ENCODE measurements at places on chromosomes 2 and 18.
A peak's percentile ranks its signal among the peaks of the same experiment; 100 is the strongest.

- no peak for DNase-seq
Observed at GRCh38 chr2:104769096-104769495, 84.8 kb upstream of the POU3F3 start.

GRCh38 chr2:65213035-65213434, 14.6 kb upstream of the ACTR2 start:
- no peak for DNase-seq

- no peak for DNase-seq
Observed at GRCh38 chr2:58540681-58541080, 299.6 kb upstream of the FANCL start.

DNA sequence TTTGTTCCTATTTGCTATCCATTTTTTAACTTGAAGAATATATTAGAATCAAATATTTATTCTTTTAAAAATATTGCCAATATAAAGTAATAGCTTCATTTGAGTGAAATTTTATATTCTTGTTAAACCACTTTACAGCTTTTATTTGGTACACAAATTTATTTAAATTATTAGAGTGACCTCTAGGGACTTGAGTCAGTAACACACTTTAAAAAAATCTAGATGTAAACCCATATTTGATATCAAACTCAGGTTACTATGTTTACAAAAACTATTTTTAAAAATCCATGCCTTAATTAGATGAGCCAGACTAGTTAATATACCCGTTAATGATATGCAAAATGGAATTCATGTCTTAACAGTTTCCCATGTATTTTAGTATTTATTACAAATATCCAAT, 134.6 kb downstream of the MAP4K4 start:
- no peak for DNase-seq

DNA sequence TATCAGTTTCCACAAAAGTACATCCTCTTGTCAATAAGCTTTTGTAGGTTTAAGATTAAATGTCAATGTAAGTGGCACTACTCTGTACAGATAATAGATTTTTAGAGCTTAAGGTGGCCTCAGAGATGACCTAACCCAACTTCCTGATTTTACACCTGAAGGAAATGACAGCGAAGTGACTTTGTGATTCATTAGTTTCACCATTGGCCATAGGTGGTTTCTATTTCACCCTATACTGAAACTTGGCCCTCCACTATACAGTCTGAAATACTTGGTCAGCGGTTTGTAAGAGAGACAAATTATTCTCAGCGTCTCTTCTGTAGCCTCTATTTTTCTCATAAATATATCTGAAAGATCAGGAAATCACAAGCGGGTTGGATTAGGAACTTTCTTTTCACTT, 330.4 kb upstream of the FAM98A start:
- DNase-seq, result no peak

- DNase-seq, result peak; percentile 32
Observed at GRCh38 chr2:145258903-145259579, 739.1 kb upstream of the ZEB2 start.

DNA sequence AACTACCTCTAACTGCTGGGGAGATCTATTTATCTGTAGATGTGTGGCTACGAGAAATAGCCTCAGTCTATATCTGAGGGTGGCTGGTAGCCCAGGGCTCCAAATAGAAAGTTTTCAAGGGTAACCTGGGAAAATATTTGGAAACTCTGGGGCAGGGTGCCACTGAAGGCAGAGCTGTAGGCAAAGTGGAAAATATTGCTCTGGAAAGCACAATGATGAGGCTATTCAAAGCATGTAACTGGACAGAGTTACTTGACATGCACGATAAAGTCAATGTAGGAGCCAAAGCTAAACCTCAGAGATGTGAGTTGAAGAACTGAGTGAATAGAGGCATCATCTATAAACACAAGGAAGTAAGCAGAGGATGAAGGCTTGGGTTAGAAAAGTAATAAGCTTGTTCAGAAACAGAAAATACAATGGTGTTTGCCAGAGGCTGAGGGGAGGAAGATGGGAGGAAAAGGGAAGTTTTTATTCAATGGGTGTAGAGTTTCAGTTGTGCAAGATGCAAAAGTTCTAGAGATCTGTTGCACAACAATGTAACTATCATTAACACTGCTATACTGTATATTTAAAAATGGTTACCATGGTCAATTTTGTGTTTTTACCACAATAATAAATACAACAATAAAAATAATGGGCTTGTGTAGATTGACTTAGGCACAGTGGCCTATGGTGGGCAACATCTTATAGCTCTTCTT, 171.6 kb downstream of the MBD2 start:
- no peak for DNase-seq

- DNase-seq, result peak; percentile 11
Observed at GRCh38 chr2:182980115-182980514, 58.1 kb downstream of the NCKAP1 start.

DNA sequence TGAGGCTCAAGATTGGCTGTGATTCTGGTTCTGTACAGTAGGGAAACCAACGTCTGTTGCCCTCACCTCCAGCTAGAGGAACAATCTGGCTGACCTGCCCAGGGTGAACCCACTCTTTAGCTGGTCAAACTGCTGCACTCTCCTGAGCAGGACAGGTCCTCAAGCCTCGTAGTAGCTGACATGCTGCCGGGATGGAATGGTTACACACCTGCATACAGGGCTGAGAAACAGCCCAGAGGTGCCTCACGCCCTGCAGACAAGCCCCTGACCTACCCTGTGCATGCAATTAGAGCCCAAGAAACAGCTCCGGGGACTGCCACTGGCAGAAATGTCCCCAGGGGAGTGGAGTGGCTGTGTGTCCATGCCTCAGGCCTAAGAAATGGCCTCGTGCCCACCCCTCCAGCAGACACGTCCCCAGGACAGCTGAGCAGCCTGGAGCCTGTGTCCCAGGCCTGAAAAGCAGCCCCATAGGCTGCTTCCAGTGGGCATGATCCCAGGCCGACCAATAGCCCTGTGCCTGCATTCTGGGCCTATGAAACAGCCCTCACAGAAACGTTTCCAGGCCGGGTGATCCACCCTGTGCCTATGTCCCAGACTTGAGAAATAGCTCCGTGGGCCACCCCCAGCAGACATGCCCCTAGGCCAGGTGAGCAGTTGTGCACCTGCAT, 25.4 kb downstream of the BOLL start:
- DNase-seq, result no peak

DNA sequence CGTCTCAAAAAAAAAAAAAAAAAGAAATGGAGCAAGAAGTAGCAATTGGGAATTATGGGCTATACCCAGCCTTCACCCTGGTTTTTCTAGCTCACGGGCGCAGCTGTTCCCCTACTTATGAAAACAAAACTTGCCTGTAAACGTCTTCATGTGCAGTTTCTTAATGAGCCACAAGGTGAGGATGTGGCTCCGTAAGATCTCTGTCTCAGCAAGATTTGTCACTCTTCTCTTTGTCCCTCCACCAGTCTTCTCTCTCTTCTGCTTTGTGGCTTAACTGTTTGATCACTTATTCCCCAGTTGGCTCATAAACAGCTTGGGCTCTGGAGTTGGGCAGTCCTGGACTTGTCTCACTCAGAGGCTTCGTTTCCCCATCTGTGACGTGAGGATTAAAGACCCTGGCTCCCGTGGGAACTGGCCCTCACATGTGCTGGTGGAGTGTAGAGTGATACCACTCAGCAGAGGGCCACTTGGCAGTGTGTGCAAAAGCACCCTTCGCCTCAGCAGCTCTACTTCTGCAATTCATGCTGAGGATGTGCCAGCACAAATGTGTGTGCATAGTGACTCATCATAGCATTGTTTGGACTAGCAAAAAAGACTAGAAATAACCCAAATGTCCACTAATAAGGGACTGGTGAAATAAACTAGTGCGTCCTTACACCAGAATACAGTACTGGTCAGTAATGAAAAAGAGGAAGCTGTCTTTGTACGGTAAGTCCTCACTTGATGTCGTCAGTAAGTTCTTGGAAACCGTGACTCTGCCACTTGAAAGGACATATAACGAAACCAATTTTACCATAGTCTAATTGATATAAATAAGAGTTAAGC, 8.7 kb downstream of the CEP68 start:
- DNase-seq, result peak; percentile 80

DNA sequence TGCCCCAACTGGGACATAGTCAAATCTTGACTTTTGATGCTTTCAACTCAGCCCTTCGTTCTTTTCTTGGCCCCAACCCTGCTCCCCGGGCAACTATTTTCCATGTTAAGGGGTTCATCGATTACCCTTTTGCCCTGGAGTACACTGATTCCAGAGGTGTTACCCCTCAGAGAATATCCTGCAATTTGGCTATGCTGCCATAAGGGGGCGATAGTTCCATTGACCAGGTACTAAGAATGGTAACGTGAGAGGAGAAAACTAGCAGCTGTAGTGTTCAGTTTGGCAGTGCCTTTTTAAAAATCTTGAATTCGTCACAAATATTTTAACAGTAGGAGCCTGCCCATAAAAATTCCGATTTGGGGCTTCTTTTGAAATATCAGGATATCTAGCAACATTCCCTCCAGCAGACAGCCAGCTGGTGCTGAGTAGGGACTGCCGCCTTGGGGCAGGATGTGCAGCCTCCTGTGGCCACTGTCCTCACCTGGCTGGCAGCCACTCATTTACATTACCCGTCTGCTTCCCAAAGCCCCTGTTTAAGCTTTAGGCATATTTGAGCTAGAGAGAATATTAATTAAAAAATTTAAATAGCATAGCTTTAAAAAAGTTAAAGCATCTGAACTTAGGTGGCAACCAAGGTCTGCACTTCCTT, 146.3 kb upstream of the SKOR2 start:
- DNase-seq, result no peak

DNA sequence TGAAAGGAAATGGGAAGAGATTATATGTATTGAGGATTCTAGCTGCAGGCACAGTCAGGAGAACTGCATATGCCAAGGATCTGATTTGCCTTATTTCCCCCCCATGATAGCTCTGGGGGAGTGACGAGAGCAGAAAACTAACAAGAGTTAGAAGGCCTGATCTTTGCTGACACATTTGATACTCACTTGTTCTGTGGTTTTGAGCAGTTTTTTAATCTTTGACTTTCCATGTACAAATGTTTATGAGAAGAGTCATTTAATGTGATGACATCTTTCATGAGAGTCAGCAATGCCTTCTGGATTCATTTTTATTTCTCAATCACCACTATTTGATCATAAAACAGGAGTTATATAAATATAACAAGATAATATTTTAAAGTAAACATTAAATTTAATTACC, 12.7 kb upstream of the SERPINB7 start:
- DNase-seq, result peak; percentile 89

Measured in AG09309 (cell line).